Skeletal muscle cell (primary cell): ENCODE measurements at places on chromosomes 16 and 17.

DNA sequence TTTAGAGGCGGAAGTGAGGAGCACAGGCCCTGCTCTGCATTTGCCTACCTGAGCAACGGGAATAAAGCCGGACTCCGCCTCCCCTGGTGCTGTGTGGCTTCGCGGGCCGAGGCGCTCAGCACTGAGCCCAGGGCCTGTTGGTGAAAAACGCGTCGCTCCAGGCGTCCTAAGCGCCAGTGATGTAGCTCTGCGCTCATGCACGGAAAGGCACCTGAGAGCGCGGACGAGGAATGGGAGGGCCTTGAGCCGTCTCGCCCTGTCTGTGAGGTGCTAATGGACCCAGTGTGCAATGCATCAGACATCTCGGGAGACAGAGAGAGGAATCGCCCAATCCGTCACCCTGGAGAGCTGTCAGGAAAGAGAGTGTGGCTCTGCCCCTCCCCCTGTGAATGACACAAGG is 17.2 kb upstream of the ATP2A3 start:
- no peak for DNase-seq

- DNase-seq: no peak
These were observed 1879.9 kb downstream of the TP53TG3F start for GRCh38 chr16:35339337-35339736.

DNA sequence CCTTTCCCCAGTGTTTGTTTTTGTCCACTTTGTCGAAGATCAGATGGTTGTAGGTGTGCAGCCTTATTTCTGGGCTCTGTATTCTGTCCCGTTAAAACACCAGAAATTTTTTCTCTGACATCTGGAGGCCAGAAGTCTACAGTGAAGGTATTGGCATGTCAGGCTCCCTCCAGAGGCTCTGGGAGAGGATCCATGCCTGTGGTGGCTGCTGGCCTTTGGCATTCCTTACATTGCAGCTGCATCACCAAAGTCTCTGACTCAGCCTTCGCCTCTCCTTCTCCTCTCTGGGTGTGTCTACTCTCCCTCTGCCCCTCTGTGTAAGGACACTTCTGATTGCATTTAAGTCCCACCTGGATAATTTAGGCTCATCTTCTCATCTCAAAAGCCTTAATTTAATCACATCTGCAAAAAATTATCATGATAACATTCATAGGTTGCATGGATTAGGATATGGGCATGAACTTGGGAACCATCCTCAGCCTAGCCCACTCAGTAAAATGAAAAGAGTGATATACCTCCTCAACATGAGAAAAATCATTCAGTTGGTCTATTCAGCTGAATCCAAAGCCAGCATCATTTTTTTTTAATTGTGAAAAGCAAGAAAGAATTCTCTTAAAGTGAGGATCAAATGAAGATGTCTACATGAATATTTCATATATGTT is 78.0 kb downstream of the MAP2K6 start:
- DNase-seq: peak; percentile 52

- no peak for DNase-seq
These were observed 14.8 kb downstream of the RFWD3 start for GRCh38 chr16:74651841-74652240.

- DNase-seq: no peak
These were observed 174.0 kb downstream of the IRX3 start for GRCh38 chr16:54112451-54113206.

GRCh38 chr17:56602292-56603130 is 9.0 kb downstream of the NOG start:
- no peak for DNase-seq

DNA sequence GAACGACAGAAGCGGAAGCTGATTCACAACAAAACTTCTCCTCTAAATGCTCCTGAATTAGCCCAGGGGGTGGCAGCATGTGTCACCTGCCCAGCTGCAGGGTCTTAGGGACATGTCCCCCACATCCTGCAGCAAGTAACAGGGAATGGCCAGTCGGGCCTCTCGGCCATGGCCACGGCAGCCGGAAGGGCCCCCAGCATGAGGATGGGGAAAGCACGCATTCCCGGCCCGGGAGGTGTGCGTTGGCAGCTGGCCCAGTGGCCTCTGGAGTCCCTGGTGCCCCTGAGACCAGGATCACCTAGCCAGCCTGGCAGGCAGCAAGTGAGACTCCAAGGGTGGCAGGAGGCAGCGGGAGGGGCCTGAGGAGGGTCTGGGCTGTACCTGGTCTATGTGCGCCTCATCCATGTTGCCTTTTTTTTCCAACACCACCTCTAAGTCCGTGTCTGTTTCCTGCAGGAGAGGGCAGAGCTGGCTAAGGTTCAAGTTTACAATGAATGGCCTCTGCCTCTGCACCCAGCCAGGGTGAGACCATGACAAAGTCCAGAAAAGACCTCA is 7.0 kb downstream of the KNOP1 start:
- no peak for DNase-seq

- DNase-seq: no peak
These were observed 19.6 kb upstream of the PMFBP1 start for GRCh38 chr16:72191551-72191950.

- no peak for DNase-seq
These were observed 121.5 kb downstream of the STXBP4 start for GRCh38 chr17:55090079-55090492.

DNA sequence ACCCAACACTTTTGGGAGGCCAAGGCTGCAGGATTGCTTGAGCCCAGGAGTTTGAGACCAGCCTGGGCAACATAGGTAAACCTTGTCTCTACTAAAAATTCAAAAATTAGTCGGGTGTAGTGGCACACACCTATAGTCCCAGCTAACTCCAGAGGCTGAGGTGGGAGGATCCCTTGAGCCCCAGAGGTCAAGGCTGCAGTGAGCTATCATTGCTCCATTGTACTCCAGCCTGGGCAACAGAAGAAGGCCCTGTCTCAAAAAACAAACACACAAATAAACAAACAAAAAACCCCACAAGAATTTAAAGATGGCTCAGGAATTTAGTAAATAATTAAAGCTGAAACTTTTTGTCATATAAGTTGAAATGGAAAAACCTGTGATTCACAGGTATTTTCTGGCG is 2.3 kb upstream of the TMEM170A start:
- no peak for DNase-seq

- no peak for DNase-seq
These were observed 67.9 kb downstream of the HIC1 start for GRCh38 chr17:2122641-2123302.

- DNase-seq: no peak
These were observed at the start of gene LGALS9 for GRCh38 chr17:27630607-27631410. LGALS9 (plus strand) TSS chr17:27631188; CDS start chr17:27631266, 78 bp downstream.

GRCh38 chr17:67098006-67098405 is 53.7 kb downstream of the CACNG1 start:
- no peak for DNase-seq

GRCh38 chr17:12815642-12816141 is 26.4 kb downstream of the ARHGAP44 start:
- DNase-seq: no peak

- DNase-seq: no peak
These were observed 19.7 kb downstream of the ADCY9 start for GRCh38 chr16:4096509-4096908.

DNA sequence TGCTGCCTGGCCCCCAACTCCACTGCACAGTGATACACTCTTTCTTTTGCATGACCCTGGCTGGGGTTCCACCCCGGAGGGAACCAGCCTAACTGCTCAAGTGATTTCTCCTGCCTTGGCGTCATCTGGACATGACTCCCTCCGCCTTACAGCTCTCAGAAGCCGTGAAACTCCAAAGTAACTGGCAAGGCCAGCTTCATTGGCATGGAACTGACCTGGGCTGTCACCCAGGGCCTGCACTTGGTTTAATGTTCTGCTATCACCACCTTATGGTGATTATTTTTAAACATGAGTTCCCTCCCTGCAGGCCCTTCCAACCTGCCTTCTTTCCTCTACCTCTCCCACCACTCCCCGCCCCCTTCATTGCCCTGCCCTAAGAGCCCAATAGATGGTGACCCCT is 139.7 kb upstream of the CDH5 start:
- DNase-seq: no peak

GRCh38 chr17:76276069-76276431 is 10.9 kb downstream of the UBALD2 start:
- DNase-seq: no peak

DNA sequence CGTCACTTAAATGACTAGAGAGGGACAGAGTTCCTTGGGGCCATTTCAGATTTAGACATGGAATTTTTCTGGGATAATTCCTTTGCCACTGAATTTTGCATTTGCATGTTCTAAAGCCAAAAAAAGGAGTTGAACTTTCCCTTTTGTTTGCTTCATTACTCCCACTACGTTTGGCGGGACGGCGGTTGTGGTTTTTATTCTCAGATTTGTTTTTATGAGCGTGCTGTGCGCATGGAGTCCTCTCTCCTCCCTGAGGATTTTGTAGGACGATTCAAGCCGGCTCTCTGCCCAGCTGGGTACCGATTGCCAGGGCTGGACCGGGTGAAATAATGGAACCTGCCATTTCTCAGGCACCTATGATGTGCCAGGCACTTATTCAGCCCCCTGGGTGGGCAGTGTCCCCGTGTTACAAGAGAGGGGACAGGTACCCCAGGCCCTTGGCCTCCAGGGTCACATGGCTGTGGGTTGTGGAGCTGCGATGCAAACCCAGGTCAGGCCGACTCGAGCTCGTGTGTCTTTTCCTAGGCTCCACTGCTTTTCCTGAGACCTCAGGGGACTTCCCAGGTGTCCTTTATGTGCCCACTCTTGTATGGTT is 18.8 kb downstream of the CMIP start:
- no peak for DNase-seq

DNA sequence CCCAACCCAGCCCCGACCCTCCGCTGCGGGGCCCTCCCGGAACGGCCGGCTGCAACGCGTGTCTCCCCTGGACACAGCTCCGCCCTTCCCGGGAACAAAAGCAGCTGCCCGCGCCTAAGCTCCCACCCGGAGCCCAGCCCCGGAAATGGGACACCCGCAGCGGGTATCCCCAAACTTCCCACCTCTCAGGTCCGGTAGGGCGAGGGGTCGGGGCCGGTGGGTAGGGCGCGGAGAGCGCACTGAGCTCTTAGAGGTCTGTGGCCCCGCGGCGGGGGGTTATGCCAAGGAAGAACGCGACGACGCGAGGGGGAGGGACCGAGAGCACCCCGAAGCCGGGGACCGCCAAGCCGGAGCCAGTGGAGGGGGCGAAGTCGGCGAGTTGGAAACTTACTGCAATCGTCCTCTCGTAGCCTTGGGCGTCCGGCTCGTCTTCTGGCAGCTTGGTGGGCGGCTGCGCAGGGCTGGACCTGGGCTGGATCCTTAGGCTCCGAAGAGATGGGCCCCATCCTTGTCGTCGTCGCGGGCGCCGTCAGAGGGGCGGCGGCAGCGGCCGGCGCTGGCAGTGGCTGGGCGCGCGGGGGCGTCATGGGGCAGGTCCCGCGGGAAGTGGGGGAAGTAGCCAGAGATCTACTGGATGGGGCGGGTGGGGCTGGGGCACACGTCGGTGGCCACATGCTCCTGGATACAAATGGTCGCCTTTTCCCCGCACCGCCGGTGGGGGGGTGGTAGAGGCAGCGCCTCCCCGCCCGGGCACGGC is 6.9 kb downstream of the USP6 start:
- no peak for DNase-seq

DNA sequence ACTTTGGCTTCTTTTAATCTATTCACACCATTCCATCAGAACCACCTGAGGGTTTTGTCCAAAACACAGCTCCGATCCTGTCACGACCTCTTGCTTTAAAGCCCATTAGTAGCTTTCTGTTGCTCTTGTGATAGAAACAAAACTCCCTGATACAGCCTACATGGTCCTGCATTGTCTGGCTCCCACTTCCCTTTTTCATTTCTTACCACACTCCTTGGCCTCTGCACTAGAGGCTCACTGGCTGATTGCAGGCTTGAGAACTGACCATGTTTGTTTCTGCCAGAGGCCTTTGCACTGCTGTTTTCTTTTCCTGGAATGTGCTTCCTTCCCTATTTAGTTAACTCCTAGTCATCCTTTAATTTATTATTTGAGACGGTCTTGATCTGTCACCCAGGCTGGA is 23.7 kb downstream of the IST1 start:
- no peak for DNase-seq

DNA sequence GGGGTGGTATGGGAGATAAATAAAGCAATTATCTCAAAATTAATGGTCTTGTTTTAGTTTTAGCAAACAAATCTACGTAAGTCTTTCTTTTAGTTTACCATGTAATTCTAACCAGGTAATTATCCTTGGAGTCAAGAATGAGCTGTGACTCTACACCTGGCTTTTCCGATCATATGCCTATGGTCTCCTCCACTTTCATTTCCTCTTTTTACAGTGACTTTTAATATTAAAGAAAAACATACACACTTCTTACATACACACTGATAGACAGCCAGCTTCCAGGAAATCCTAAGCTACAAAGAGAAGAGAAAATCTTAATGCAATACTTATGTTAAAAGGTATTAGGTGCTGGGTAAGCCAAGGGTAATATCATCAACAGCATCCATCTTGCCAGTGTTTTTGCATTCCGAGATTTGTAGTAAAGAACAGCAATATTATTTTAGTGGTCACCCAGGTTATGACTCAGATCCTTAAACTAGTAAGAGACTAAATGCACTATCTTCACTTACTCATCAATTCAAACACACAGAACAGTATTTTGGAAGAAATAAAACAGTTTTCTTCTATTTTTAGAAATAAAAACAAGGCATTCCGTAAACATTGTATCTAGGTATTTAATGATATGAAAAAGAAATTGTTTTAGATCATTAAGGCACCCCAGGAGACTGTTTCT is 4.4 kb upstream of the IRX5 start:
- DNase-seq: peak; percentile 37

- DNase-seq: no peak
These were observed 138.8 kb downstream of the PRKCA start for GRCh38 chr17:66441101-66441661.

DNA sequence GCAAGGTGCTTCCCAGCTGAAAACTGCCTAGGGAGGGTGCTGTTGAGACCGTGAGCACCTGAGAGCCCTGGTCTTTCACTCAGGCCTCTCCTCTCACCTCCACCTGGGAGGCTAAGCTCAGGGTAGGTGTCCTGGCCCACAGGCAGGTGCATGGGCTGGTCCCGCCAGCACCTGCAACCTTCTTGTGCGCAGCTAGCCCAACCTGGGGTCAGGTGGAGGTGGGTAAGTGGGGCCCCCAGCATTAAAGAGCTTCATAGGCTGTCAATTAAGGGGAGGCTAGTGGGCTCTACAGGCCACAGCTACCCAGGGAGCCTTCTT is 8.7 kb downstream of the ADCY7 start:
- DNase-seq: no peak
